ENCODE measurements at places on chromosomes 7 and 10. TPM values are rescaled to one million over a fixed set of nuclear protein-coding genes. Genes with fewer than 3 reads are reported as not detected.

GRCh38 chr10:34003561-34003960 is 669.1 kb upstream of the NRP1 start:
- no peak for DNase-seq

Gene PRF1
- not detected for total RNA-seq

DNA sequence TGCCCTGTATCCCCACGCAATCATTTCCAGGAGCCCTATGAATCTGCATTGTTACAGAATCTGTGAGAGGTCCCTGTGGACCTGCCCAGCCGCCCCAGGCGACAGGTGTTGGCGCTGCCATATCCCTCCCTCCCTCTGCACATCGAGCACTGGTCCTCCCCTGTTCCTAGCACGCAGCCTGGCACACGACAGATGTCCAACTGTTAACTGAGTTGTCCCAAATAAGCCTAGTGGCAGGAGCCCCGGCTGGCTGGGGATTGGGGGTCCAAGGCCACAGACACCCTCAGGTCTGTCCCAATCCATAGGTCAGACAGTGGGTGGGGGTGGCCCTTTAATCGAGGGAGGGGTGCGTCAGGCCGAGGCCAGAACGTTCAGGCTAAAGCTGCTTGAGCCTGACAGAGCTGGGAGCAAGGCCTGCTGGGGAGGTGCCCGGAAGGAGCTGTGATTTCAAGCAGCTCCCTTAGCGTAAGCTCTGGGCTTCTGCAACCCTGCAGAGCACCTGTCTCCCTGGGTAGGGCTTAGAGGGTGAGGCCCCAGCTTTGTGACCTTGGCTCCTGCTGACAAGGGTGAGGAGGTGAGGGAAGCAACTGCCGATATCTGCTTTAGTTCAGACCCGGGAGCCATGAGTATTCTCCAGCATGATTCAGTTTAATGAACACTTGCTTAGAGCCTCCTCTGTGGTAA is 40.1 kb downstream of the ADRA2A start:
- no peak for DNase-seq

Gene LRRD1
- not detected for total RNA-seq

DNA sequence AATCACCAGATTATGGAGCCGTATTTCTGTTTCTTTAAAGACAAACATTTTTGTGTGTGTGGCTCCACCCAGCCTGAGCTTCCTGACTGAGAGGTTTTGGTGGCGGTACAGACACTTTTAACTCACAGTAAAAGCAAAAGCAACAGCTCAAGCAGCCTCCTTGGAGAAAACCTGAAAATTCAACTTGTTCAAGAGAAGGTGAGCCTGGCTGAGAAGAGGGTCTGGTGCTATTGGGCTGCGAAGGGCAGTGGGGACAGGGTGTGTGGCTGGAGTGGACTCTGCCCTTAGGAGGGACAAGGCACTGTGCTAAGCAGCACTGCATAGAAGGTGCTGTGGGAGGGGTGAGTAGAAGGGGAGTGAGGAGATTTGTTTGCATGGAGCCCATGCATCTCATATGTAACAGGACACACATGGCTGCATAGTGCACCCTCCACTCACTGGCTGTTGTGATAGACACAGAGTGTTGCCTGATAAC is at the start of gene GIMAP7:
TSS of gene GIMAP7 (plus strand) at position 125 of the 475 bp plus-strand sequence. CDS start 5,103 bp downstream, outside the sequence.
- DNase-seq, result no peak

DNA sequence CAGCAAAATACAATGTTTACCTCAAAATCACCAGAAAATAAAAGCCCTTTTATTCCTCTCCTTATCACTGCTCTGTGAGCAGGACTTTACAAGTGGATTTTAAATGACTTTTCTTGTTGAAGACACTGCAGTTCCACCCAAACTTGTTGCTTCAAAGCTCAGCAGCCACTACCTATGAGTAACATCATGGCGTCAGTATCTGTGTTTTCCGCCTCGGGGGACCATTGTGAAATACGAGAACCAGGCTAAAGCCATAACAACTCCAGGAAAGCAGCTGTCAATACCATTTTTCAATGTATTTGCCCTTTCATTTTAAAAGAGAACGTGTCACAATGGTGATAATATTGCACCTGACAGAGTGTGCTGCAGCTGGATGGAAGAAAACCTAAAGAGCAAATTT is 284.0 kb upstream of the RNF32 start:
- DNase-seq, result no peak

DNA sequence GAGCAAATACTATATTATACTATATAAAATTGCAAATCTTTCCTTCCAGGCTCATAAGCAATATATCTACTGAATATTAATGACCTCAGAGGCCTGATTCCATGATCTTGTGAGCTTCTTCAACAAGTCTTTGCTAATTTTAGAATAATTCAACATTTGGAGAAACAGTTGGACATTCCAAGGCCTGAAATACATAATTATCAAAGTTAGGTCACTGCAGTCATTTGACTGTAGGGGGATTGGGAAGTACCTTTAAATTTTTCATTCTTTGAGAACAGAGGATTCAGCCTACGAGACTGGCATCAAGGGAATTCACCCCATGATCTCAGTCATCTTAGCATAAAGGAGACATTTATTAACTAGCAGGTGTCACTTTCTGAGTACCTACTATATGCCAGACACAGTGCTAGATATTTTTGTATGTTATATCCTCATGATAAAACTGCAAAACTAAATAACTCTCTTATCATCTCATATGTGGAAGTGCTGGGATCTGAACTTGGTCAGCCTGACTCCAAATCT is 85.4 kb downstream of the DOCK4 start:
- no peak for DNase-seq

DNA sequence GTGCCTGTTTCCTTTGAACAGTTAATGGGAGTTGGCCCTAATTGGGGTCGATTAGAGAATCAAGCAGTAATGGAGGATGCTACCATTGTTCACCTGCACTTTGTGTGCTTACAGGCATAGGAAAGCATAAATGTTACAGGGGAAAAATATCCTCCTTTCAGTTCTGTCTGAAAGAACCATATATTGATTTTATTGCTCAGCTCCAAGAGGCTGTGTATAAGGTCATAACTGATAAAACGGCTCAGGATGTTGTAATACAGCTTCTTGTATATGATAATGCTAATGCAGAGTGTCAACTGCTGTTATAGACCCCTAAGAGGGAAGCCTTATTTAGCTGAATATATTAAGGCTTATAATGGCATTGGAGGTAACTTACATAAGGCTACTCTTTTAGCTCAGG is 32.9 kb upstream of the AKR1C2 start:
- DNase-seq, result no peak

Gene GFRA1
- 9.3 TPM for total RNA-seq

Gene SLC16A9
- under 0.01 TPM for total RNA-seq

All from fibroblast of villous mesenchyme (primary cell).